ENCODE measurements at places on chromosomes 13 and 19. TPM values are rescaled to one million over a fixed set of nuclear protein-coding genes. Genes with fewer than 3 reads are reported as not detected.

- DNase-seq, result no peak
Observed at GRCh38 chr19:2483084-2483483, 7.2 kb downstream of the GADD45B start.

DNA sequence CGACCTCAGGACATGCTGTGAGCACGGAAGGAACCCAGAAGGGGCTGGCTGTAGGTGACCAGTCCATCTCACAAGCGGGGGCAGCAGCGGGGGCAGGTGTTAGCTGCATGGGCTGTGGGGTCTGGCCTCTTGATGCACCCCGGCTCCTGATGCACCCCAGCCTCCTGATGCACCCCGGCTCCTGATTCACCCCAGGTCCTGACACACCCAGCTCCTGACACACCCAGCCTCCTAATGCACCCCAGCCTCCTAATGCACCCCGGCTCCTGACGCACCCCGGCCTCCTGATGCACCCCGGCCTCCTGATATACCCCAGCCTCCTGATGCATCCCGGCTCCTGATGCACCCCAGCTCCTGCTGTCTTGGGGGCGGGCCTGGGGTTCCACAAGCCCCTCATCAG is 7.4 kb downstream of the LSM7 start:
- DNase-seq, result no peak

GRCh38 chr13:29925457-29926097 is 75.2 kb upstream of the UBL3 start:
- DNase-seq, result no peak

The TDRD12 gene
- total RNA-seq, result 0.40 TPM

The ZNF846 gene
- total RNA-seq, result 30.6 TPM
